Fibroblast of mammary gland (primary cell): ENCODE measurements at places on chromosomes 11 and 22.

DNA sequence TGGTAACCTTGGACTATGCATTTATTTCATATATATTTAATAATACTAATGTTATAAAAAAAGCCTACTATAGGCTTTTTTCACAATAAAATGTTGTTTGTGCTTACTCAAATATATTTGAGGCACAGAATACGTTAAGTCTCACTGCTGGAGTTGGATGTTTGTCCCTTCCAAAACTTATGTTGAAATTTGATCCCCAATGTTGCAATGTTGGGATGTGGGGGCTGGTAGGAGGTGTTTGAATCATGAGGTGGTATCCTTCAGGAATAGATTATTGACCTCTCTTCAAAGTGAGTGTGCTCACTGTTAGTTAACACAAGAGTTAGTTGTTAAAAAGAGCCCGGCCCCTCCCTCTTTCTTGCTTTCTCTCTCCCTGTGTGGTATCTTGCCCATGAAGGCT lies 1295.9 kb downstream of the JRKL start:
- no peak for DNase-seq

DNA sequence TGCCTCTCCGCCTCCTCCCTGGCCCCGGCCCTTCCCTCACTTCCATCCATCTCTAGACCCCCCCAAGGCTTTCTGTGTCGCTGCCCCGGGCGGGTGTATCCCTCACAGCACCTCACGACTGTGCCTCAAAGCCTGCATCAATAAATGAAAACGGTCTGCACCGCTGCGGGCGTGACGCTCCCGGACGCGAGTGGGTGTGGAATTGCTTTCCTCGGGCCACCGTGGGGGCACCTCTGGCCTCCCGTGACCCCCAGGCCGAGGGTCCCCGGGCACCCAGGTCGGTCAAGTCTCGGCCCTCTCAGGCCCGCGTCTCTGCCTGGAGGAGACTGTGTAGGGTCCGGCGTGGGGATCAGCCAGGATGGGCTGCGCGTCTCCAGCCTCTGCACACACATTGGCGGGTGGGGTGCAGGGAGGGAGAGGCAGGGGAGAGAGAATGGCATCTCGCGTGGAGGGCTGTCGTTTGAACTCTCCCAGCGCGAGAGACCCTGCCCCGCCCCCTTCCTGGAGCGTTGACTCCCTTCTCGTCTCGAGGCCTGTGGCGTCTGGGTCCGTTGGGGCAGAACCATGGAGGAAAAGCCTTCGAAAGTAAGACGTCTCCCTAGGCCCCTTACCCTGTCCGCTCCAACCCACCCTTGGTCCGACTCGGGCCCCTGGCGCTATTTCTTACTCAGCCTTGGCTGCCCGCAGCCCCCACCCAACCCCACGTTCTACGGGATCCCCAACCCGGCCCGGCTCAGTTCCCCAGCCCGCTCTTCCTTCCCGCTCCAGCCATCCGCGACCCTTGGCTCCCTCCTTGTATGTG lies at the start of gene CATSPERZ:
CATSPERZ (plus strand) TSS at position 512 of the 802 bp plus-strand sequence; CDS start at position 565, 53 bp downstream.
- no peak for DNase-seq

DNA sequence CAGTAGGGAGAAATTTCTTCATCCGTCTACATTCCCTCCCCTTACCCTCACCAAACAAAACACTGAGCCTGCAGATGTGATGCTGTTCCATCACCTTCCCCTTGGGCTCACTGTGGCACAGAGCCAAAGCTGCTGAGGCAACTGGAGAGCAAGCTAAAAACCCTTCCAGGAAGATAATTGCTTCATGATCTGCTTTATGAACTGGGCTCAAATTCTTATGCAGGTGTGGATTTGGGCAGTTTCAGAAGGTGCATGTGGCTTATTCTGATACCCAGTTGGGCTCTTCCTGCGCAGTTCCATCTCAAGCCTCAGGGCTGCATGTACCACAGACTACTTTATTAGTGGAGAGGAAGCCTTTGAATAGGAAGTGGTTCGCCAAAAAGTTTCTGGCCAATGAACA lies 58.3 kb downstream of the AAMDC start:
- DNase-seq, result peak; percentile 70

- DNase-seq, result no peak
Observed at GRCh38 chr11:127049486-127049885, 48.9 kb upstream of the KIRREL3 start.

GRCh38 chr11:24161587-24161986 lies 335.3 kb upstream of the LUZP2 start:
- no peak for DNase-seq

- DNase-seq, result no peak
Observed at GRCh38 chr11:103894034-103894433, 142.4 kb upstream of the DDI1 start.
